ENCODE measurements at places on chromosomes 1 and 21.

DNA sequence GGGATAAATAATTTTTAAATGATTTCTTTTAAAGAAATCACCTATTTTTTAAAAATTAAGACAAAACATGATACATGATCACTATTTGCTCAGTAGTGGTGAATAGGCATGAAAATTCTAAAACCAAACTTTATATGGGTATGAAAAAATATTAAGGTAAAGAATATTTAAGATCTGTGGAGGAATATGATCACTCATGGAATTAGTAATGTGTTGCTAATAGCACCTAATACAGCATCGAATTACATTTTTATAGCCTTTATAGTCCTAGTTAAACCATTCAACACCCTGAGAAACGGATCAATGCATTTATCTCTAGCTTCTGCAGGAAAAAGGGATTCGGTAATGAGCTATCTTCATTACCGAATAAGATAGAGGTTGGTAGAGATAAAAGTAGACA lies 373.9 kb downstream of the LRRIQ3 start:
- DNase-seq, result no peak

DNA sequence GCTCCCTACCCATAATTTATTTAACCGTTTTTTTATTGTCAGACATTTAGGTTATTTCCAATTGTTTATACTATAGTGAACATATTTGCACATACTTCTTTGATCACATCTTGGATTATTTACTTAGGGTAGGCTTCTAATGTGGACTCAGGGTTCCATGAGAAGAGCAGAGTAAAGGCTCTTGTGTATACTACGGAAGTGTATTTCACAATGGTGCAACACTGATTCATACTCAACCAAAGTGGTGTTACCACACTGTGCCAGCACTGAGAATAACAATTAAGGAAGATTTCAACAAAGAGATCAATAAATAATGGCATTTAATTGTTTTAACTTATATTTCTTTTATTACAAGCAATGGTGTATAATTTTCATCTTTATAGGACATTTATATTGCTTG lies 251.2 kb downstream of the ZNF326 start:
- no peak for DNase-seq

DNA sequence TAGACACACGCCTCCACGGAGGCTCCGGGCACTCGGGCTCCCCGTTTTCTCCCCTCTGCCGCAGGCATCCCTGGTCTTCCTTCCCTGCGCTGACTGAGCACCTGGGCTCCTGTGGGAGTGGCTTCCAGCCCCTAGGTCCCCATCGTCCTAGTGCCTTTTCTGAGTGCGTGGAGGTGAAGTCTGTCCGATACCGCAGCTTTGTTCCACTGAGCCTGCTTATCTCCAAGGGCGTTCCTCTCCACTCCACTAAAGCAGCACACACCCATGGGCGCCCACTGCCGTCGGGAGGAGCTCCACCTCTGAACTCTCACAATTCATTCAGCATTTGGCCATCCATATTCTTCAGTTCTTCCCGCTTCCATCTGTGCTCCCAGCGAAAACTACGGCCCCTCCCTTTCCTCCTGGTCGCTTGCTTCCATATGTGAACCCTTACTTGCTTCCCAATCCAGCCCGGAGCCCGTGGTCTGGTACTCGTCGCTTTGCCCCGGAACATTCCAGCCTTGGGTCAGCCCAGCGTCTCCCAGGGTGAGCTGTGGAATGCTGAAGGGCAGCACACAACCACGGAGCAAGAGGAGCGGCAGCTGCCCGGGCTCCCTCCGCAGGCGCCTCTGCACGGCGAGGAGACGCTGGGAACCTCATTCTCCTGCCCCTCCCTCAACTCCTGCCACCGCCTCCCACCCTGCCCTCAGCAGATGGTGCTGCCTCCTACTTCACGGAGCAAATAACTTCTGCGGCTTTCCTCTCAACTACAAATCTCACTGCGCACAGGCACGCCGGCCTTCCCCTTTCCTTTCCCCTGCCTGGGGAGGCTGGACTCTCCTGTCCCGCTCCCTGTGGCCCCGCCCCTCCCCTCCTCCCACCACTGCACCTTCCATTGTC lies 27.5 kb downstream of the ATP8B2 start:
- peak; percentile 73 for DNase-seq

GRCh38 chr1:242787968-242788367 lies 263.5 kb upstream of the PLD5 start:
- no peak for DNase-seq

- no peak for DNase-seq
Observed at GRCh38 chr1:110150330-110151174, at the start of gene SLC6A17. Gene SLC6A17, plus strand, starts transcription at chr1:110150494. Its CDS starts 16,436 bp downstream, at chr1:110166930.

GRCh38 chr1:109828756-109829505 lies 65.2 kb upstream of the EPS8L3 start:
- no peak for DNase-seq

DNA sequence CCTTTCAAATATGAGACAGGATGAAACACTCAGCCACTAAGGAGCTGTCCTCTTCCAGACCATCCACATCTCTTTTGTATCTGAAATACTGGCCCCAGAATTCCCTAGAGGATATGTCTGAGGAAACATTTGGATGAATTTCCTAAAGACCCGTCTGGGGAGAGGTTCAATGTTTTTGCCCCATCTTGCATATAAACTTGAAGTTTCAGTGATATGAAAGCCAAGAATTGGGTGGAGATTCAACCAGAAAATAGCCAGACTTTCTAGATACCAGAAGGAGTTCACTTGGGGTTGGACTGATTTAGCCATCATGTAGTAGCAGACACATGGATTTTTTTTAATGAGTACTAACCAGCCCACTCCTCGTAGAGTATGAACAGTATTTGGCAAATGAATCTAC lies 182.0 kb downstream of the PLPP3 start:
- no peak for DNase-seq

DNA sequence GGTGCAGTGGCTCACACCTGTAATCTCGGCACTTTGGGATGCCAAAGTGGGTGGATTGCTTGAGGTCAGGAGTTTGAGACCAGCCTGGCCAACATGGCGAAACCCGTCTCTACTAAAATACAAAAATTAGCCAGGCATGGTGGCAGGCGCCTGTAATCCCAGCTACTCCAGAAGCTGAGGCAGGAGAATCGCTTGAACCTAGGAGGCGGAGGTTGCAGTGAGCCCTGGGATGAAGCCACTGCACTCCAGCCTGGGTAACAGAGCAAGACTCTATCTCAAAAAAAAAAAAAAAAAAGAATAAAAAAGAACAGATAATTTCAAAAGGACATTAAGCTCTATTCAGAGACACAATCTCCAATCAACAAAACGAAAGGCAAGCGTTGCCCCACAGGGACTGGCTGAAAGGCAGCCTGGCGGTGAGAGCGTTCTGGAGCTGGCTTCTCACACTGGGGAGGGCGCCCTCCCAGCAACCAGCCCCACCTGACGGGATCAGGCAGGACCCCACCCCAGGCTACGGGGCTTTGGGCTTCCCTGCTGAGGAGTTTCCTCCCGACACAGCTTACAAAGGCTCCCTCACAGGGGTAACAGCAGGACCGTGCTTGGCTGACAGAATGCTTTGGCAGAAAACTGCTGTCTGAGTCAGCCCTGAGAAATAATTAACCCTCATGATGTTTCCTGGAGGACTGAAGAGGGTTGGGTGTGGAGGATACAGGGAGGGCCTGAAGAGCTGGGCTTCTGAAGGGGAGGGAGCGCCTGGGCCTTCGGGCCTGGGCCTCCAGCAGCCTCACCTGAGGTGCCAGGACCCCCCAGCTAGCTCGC lies 31.1 kb upstream of the SRP9 start:
- peak; percentile 63 for DNase-seq

Measured in Caco-2 (cell line).